ENCODE measurements at places on chromosomes 2 and 18.

GRCh38 chr18:79510046-79510685, 114.4 kb downstream of the NFATC1 start:
- DNase-seq = no peak

DNA sequence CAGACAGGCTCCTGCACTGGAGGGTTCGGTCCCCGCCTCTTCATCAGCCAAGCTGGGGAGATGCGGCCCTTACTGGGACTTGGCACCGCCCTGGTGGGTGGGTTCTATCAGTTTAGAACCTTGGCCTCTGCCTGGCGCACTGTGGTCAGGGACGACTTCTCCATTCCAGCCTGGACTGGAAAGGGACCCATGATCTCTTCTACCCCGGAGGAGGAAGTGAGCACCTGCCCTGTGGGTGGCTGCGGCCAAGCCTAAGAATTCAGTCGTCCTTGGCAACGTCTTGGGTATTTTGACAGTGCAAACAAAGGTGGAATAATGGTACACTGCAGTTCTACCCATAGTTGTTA, 106.9 kb upstream of the CD302 start:
- DNase-seq = no peak

- no peak for DNase-seq
Observed at GRCh38 chr2:72781480-72781879, 44.4 kb downstream of the EXOC6B start.

- DNase-seq = no peak
Observed at GRCh38 chr2:241678784-241679540, 7.7 kb downstream of the DTYMK start.

- no peak for DNase-seq
Observed at GRCh38 chr18:33161131-33161530, 279.4 kb downstream of the CCDC178 start.

GRCh38 chr2:46269544-46270273, 27.5 kb upstream of the EPAS1 start:
- DNase-seq = no peak

- DNase-seq = no peak
Observed at GRCh38 chr18:10113121-10114022, 199.6 kb downstream of the VAPA start.

DNA sequence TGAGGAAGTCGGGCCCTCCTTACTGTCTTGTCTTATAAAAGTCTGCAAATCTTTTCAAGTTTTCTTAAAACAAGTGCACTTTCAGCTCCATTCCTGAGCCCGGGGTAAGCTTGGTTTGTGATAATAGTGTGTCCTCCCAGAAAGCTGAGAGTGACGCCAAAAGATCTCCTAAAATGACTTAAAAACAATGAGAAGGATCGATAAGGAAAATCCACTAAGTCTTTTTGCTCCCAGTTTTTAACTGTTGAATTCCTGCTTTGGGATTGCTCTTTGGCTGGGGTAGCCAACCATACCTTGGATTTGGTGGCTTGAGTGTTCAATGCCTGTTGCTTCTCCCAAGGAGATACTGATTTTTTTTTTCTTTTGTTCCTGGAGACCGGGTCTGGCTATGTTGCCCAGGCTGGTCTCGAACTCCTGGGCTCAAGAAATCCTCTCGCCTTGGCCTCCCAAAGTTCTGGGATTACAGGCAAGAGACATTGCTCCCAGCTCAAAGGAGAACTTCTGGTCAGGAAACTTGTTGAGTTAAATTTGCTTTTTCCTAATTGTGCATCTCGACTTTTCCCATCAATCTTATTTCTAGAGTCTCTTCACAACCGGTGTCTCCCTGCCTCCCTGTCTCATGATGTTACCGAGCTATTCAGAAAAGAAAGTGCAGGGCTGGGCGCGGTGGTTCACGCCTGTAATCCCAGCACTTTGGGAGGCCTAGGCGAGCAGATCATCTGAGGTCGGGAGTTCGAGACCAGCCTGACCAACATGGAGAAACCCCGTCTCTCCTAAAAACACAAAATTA, 3.0 kb downstream of the TGIF1 start:
- DNase-seq = no peak

Data from AG08395 (cell line).